Activated T-helper 1 cell treated with anti-CD3 and anti-CD28 coated beads, Interleukin-12 subunit alpha, Interleukin-12 subunit beta, Interleukin-2, Interleukin-4 antibody, amounts not matched to agents 30 ng/mL and 10 ng/mL and 1 ng/mL, durations not matched to agents 14 hours and 24 hours and 36 hours (primary cell): ENCODE measurements at places on chromosomes 11 and 22. TPM values are rescaled to one million over a fixed set of nuclear protein-coding genes. Genes with fewer than 3 reads are reported as not detected.

Gene MIOX
- total RNA-seq: 0.29 TPM in 1 of 2 replicates, not detected in the other

Gene LMO2
- total RNA-seq: not detected in 2 replicates

Gene ANO3
- total RNA-seq: not detected in 2 replicates

Gene GRAP2
- total RNA-seq: 30.5 and 31.3 TPM in 2 replicates

Gene RANGAP1
- total RNA-seq: 197 and 199 TPM in 2 replicates
